H7 (cell line): ENCODE measurements at places on chromosomes 3 and 15.
A peak's percentile ranks its signal among the peaks of the same experiment; 100 is the strongest.

DNA sequence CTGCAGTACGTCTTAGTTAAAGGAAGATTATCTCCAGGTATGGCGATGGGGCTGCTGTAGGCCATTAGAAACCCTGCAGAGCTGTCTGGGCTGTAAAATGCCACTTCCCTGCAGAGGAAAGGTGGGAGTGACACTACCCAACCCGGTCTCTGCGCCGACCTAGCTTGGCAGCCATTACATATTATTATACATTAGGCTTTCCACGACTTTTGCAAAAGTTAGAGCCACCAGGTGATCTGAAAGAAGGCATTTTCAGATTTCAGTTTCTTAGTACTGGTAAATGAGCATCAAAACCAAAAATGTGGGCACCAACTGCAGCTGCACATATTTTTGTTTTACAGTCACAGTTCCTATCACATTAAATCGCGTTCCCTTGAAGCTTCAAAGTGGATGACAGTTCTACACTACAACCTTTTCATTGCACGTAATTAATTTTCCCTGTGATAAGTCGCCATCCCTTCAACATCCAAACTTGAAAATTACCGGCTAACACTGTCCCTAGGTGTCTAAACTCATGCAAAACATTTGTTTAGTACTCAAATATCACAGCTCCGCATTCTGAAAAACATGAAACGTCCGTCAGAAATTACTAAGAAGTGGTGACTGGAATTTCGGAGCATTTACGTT lies 81.4 kb upstream of the CHD2 start:
- peak; percentile 56 for DNase-seq

DNA sequence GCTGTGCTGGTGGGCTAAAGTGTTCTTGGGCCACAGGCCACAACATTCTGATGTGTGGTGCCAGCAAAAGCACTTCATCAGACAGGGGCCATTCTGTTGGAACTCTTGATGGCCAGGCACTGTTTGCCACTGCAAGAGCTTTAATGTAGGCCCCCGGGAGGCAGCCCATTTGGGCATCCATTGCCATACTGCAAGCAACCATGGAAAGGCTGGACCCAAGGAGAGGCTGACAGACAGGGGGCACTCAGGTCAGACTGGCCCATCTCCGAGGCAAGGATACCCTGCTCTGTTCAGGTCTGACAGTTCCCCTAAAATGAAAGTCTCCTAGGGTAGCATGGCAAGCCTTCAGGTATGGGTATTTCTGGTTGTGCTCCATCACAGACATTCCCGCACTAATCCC lies 64.2 kb downstream of the FAM227B start:
- DNase-seq: no peak

DNA sequence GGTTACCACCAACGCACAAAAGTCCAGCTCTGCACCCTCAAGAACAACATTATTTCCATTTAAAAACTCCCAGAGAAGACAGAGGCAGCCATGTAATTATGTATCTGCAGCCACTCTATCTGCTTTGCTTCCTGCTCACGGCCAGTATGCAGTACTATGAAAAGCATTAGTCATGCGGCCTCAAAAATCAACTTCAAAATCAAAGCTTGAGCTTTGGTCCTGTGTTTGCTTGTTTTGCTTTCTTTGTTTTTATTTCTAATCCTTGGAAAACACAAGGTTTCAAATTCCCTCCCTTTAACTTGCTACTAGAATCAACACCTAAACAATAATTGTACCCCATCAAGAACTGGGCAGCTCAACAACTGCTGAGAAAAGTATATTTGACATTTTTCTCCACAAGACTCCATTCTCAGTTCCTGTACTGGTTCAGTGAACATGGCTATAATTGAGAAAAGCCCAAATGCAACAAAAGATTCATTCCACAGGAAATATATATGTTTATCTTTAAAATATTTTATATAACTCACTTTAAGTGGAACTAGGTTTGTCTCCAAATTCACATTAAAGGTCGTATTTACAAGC lies 37.6 kb downstream of the GBE1 start:
- DNase-seq: no peak

- DNase-seq: no peak
Observed at GRCh38 chr15:41546851-41547786, 3.1 kb upstream of the RPAP1 start.

DNA sequence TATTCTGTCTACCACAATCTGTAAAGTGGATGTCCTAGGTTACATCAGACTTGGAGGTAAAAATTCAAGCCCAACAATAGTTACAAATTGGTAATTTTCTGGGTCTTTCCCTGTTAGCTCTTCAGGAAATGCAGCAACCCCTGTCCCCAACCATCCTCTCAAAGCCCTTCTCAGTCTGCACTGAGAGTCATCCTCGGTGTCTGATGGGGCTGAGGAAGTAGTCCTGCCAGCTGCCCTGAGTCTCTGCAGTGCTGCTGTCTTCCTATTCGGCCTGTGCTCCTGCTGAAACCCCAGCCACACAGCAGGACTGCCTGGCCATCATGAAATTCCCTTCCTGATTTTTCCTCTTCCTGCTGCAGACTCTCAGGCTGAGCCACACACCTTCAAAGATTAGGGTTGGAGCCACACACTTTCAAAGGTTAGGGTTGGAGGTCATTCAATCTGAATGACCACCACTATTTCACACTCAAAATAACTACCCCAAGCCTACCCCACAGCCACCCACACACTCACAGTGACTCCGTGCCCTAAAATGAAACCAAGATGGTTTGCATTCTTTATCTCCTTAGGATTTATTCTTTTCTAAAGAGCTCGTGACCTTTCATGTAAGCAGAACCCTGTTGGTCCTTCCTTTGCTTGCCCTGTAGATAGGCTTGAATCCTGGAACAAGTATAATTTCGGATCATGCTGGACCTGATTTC lies 17.6 kb downstream of the TRIM42 start:
- DNase-seq: no peak

- peak; percentile 1 for DNase-seq
Observed at GRCh38 chr3:18758047-18758704, 333.0 kb upstream of the SATB1 start.

GRCh38 chr15:57663262-57663661 lies 43.3 kb upstream of the POLR2M start:
- DNase-seq: no peak

DNA sequence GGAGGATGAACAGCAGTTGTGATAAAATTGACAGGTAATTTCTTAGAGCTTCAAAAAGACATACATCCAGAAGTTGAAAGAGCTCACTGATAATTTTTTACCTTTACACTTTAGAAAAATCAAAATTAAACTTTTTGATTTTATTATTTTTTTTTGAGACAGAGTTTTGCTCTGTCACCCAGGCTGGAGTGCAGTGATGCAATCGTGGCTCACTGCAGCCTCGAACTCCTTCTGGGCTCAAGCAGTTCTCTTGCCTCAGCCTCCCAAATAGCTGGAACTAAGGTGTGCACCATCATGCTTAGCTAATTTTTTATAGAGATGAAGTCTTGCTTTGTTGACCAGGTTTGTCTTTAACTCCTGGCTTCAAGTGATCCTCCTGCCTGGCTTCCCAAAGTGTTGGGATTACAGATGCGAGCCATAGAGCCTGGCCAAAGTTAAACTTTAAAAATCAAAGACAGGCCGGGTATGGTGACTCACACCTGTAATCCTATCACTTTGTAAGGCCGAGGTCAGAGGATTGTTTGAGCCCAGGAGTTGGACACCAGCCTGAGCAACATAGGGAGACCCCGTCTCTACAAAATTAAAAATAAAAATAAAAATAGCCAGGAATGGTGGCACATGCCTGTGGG lies 21.7 kb downstream of the PLA2G4F start:
- DNase-seq: no peak
